Left lung (tissue), 14 donors: ENCODE measurements at places on chromosomes 6 and 20. TPM values are rescaled to one million over a fixed set of nuclear protein-coding genes. Genes with fewer than 3 reads are reported as not detected.

Gene RPS6KA2
- total RNA-seq: 160 TPM

- no peaks in the 10 kb centered on the region for H3K27me3 ChIP-seq
- H3K36me3 ChIP-seq: no peaks in the 10 kb centered on the region
- H3K27ac ChIP-seq: no peak overlapping the region
- no peak overlapping the region for H3K4me3 ChIP-seq
Measured at GRCh38 chr6:162395181-162395580, 332.4 kb downstream of the PRKN start.

DNA sequence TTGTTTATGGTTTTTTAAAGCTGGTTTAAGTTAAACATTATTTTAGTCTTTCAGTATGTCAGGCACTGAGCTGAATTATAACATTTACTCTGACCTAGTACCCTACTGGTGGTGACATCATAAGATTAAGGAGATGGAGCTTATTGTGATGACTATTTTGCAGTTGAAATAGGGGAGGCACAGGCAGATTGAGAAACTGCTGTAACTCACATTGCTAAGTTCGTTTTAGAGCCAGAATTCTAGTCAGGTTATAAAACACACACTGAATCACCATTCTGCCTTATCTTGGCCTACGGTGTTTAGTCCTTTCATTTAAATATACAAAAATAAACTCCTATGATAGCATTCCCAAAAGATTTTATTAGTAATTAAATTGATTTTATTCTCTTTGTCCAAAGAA lies 584.1 kb downstream of the TFAP2A start:
- H3K27me3 ChIP-seq: no peaks in the 10 kb centered on the region
- H3K4me3 ChIP-seq: no peak overlapping the region
- H3K36me3 ChIP-seq: no peaks in the 10 kb centered on the region
- no peak for DNase-seq

Gene KIF25
- 1.2 TPM for total RNA-seq

DNA sequence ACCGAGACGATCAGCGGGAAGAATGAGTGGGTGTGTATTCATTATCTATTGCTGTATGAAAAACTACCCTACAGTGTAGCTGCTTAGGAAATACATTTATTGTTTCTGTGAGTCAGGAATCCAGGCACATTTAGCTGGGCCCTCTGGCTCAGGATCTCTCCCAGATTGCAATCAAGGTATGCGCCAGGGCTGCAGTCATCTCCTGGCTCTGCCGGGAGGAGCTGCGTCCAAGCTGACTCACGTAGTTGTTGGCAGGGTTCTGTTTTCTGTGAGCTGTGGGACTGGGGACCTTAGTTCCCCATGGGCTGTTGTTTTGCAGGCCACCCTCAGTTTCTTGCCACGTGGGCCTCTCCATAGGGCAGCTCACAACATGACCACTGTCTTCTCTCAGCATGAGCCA lies 68.2 kb upstream of the FUCA2 start:
- DNase-seq: no peak
- H3K27me3 ChIP-seq: no peaks in the 10 kb centered on the region

GRCh38 chr6:170289180-170289931 lies 1.5 kb downstream of the DLL1 start:
- H3K4me3 ChIP-seq: peak overlapping the region; percentile 59
- H3K27me3 ChIP-seq: peaks cover 98% of the 10 kb centered on the region
- DNase-seq: no peak
- H3K36me3 ChIP-seq: no peaks in the 10 kb centered on the region
- H3K4me1 ChIP-seq: peaks cover 74% of the 10 kb centered on the region
- no peak overlapping the region for H3K27ac ChIP-seq

Gene KCNK5
- 12.6 TPM for total RNA-seq

Gene LST1
- 95.1 TPM for total RNA-seq

GRCh38 chr6:90169374-90169773 lies 127.3 kb downstream of the BACH2 start:
- no peak overlapping the region for H3K4me3 ChIP-seq
- H3K27me3 ChIP-seq: no peaks in the 10 kb centered on the region
- H3K27ac ChIP-seq: no peak overlapping the region
- no peak for DNase-seq

DNA sequence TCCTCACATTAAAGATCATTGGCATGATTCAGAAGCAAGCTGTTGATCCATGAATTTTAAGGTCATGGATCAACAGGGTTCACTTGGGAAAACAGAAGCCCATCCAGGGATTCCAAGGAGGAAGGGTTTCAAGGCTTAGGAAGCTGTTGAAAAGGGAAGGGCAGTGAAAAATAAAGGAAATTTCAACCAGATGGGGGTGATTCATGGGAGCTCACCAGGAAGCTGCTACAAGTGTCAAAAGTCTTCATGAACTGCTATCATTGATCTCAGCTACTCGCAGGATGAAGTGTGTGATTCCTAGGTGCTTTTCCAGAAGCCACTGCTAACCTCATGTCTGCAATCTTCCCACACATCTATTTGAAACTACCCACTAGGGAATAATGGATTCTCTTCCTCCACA lies 26.2 kb downstream of the ADTRP start:
- no peak overlapping the region for H3K4me3 ChIP-seq
- DNase-seq: no peak
- no peaks in the 10 kb centered on the region for H3K27me3 ChIP-seq
- no peaks in the 10 kb centered on the region for H3K36me3 ChIP-seq
- H3K27ac ChIP-seq: no peak overlapping the region
- no peaks in the 10 kb centered on the region for H3K4me1 ChIP-seq

- peak; percentile 77 for DNase-seq
- H3K36me3 ChIP-seq: no peaks in the 10 kb centered on the region
- H3K4me1 ChIP-seq: peaks cover 5% of the 10 kb centered on the region
- no peak overlapping the region for H3K4me3 ChIP-seq
Measured at GRCh38 chr6:170135821-170136471, 154.9 kb downstream of the DLL1 start.

DNA sequence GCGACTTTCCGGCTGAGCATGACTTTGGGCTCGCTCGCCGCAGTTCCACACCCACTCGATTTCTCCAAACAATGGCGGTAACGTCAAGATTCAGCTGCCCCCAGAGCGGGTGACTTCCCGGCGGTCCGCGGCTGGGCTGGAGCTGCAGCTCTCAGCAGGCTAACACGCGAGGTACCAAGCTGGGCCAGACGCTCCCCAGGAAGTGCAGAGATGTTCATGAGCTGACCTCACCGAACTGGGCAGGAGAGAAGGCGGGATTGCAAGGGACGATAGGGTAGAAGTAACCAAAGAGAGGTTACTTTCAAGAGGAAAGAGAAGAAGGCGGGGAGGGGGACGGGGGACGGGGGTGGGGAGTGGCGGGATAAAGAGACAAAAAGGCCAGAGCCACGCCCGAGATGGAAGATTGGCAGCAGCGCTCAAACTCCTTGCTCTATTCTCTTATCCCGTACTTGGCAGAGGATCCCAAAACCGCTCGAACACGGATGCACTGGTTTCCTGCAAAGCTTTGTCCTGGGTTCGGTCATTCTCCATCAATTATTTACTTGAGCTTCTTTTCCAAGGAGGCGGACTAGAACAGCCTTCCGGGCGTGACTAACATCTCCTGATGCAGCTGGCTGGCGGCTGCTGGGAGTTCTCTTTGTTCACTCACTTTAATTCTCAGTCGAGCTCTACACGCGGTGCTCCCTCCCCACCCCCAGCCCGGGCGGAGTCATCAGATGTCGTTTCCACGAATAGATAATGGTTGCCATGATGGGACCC lies at the start of gene MTCL3:
Gene MTCL3, minus strand, starts transcription at position 626 of the 759 bp plus-strand sequence.
- no peak within 1 kb of the TSS for H3K4me3 ChIP-seq
- no peaks in the 10 kb centered on the region for H3K36me3 ChIP-seq
- H3K27me3 ChIP-seq: peaks cover 51% of the 10 kb centered on the region
- H3K27ac ChIP-seq: no peak within 1 kb of the TSS
- DNase-seq: no peak
- H3K4me1 ChIP-seq: no peaks in the 10 kb centered on the region

- peaks cover 58% of the 10 kb centered on the region for H3K4me1 ChIP-seq
- H3K27ac ChIP-seq: no peak overlapping the region
- DNase-seq: no peak
- H3K27me3 ChIP-seq: peaks cover 90% of the 10 kb centered on the region
Measured at GRCh38 chr20:20364593-20365479, 3.1 kb upstream of the INSM1 start.

- H3K4me1 ChIP-seq: no peaks in the 10 kb centered on the region
- no peaks in the 10 kb centered on the region for H3K36me3 ChIP-seq
- no peak for DNase-seq
- no peak overlapping the region for H3K4me3 ChIP-seq
- no peak overlapping the region for H3K27ac ChIP-seq
- no peaks in the 10 kb centered on the region for H3K27me3 ChIP-seq
Measured at GRCh38 chr20:12166053-12166717, 248.5 kb downstream of the BTBD3 start.

DNA sequence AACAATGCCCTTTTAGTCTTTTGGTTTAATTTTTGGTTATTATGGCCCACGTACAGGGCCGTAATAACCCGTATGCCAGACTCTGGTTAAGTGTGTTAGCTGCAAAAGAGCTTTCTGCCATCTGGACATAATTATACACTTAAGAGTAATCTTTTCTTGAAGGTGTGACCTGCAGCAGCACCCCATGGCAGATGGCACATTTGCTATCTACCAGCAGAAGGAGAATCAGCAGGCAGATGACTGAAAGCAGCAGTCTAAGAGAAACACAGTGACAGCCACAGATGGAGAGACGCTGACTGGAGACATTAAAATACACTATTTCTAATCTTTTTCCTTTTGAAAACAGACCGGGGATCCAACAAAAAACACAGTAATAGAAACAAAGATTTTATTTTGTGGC lies 18.7 kb downstream of the ASF1A start:
- H3K4me3 ChIP-seq: no peak overlapping the region
- no peaks in the 10 kb centered on the region for H3K27me3 ChIP-seq
- H3K4me1 ChIP-seq: no peaks in the 10 kb centered on the region
- no peaks in the 10 kb centered on the region for H3K36me3 ChIP-seq
- DNase-seq: no peak
